ENCODE measurements at places on chromosomes 7 and 10.

GRCh38 chr10:6565588-6565987, 14.5 kb downstream of the PRKCQ start:
- no peak for DNase-seq

DNA sequence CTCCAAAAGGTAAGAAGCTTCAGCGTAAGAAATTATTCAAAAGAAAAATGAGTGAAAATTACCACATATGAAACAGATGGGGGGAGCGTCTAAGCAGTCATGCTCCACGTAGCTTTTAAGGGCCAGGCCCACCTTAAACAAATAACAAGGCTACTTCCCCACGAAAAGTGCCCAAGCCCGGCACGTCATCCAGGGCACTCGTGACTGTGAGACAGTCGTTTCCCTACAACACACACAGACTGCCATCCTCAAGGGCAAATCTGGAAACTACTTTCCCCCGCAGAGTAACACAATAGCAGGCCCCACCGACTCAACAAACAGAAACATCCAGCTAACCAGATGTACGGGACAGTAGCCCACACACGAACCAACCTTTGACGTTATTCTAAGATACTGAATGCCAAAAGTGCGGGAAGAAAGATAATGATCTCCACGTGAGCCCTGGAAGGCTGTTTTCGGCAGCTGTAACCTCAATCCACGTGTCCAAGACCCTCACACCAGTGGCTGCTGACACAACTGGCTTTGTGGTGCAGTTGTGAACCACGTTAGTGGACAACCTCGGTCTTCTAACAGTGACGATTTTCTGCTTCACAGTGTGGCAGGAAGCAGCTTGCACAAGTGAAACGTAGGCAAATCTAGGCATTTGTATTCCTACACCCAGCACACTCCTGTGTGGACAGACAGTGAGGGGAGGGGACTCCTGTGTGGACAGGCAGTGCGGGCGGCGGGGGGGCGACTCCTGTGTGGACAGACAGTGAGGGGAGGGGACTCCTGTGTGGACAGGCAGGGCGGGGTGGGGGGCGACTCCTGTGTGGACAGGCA, 251.7 kb downstream of the ZMYND11 start:
- no peak for DNase-seq

DNA sequence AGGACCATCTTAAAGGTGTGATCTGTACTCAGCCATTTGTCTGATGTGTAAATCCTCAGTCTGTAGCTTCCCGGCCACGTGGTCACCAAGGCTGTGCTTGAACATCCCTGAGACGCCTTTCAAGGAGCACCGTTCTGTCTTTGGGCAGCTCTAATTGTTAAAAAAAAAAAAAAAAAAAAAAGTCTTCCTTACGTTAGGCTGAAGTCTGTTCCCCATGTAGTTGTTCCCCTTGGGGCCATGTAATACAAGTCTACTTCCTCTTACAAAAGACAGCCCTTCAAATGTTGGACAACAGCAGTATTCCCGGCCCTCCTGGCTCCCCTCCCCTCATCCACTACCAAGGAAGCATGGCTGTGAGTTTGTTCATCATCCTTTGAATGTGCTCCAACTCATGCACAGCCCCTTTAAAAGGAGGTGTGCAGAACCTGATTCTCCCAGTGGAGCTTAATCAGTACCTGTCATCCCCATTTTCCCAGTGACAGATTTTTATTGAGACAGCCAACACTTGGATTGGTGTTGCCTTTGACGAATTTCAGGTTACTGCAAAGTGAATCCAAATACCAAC, 392.2 kb upstream of the GALNT17 start:
- no peak for DNase-seq

DNA sequence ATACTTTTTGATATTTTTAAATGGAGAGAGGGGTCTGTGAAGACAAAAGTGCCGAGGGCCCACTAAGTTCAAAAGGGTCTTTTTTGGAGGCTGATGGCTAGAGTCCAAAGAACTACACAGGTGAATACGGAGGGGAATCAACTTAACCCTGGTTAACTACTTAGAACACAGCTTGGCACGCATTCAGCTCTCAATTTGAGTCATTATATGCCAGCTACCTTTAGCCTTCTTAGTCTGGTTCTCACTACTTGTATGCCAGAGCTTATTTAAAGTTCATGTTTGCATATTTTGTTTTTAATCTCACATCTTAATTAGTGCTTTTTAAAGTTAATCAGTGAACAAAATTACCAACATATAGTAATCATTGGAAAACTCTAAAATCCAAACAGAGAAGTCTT, 80.8 kb downstream of the VWDE start:
- no peak for DNase-seq

DNA sequence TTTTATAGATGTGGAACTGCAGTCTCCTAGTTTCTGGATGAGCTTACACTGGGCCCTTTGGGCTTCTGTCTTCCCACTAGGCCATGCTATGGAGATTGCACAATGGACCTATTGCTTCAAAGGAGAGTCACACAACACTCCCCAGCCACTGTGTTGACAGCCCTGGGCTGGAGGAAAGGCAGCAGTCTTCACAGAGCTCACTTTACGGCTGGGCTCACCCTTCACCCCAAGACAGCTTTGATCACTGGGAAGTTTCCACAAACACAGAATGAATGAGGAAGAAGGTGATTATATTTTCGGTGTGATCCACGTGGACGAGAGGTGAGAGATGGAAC, 92.7 kb upstream of the GDF10 start:
- no peak for DNase-seq

DNA sequence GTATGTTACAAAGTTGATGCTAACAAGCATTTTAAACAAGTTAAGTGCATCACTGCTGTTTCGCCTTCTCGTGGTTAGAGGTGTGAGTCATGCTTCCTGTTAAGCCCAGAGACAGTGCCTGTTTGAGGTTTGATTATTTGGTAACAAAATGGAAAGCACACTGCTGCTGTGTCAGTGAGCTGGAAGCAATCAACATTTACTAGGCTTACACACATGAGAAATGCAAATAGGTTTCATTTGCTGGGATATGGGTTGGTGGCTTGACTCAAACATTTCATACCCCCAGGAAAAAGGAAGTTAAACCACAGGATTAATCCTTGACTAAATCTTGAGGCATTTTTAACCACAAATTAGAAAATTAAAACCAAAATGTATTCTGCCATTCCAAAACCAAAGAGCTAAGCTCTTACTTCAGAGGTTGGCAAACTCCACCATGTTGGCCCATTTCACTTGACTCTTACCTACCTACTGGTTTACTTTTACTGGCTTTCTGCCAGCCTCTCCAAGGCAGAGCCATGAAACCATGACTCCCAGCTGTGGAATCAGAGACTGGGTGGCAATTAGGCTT, 139.2 kb downstream of the ETV1 start:
- DNase-seq, result peak; percentile 41

GRCh38 chr7:28725911-28726310, 232.2 kb downstream of the TRIL start:
- no peak for DNase-seq

DNA sequence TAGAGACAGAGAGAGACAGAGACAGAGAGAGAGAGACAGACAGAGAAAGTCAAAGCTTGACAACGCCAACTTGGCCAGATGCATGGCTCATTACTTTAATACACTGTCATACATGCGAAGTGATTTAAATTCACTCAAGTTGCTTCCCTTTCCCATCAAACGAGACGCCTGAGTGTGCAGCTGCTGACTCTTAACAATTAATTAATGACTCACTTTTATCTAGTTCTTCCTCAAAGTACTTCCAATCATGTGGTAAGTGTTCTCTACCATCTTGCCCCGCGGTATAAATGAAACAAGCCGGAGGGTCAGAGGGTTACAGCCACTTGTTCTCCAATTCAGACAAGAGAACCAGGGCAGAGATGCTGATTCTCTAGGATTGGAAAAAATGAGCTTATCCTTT, 90.8 kb downstream of the SFMBT2 start:
- DNase-seq, result no peak

GRCh38 chr7:156984174-156984891, 26.1 kb downstream of the MNX1 start:
- no peak for DNase-seq

- DNase-seq, result no peak
Measured at GRCh38 chr10:124505279-124505678, 43.7 kb downstream of the LHPP start.

DNA sequence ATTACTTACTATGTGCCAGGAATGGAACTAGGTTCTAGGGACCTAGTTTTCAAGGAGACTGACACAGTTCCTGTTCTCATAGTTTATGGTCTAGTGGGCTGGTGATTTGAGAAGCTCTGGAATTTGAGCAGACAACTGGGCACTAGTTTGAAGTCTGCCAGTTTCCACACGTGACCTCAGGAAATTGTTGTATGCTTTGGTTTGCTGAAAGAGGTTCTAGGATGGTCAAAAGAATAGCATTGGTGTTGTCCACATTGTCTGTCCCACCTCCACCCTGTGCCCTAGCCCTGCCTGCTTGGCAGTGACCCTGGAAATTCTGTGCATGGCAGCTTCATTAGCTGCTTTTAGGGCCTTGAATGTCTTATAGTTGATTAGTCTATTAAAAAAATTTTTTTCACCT, 28.7 kb downstream of the GBF1 start:
- no peak for DNase-seq

GRCh38 chr10:131514454-131514853, 202.9 kb upstream of the TCERG1L start:
- no peak for DNase-seq

- no peak for DNase-seq
Measured at GRCh38 chr10:110845756-110846620, 25.7 kb upstream of the PDCD4 start.

DNA sequence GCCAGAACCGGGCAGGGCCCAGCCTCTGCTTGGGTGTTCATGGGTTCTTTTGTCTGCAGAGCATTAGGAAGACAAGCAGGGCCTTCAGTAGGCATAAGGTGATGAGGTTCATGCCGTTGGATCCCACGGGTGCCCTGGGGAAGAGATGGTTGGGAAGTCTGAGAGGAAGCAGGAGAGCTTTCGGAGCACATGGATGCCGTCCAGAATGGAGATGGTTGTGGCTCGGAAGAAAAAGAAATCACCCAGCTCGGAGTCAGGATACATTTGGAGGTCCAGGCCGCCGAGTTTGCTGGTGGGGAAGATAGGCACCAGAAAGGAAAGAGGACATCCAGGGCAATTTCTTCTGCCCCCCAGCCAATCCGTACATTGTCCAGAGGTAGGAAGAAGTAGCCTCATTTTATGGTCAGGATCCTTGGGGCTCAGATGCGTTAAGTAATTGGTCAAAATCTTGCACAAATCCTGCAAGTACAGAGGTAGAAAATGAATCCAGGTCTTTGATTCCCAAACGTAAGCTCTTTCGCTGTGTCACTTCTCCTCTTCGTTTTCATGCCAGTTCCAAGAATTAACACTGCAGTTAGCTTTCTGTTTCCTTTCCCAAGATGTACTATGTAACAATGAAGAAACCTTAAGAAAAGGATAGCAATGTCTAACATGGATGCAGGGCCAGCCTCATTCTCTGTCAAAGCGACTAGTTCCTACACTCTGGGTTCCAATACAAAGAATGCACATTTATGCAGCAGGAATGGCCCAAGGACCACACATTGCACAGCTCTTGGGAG, 147.8 kb upstream of the KLF6 start:
- DNase-seq, result no peak

DNA sequence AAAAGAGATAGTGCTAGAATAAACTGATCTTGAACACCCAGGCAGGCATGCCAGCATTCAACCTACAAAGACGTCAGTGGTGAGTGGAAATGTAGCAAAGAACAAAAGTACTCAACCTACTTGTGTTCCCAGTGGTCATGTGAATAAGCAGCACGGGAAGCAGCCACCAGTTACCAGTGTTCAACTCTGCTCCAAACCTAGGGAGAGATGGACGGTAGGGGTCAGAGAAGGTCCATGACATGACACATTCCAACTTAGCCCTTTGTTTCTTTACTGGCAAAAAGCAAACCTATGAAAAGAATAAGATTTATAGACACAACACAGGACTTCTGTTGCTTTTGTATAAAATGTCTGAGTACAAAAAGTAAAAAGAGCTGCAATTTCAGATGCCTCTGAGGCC, 511.4 kb downstream of the XPNPEP1 start:
- DNase-seq, result no peak

GRCh38 chr7:359766-360361, 69.9 kb downstream of the FOXL3 start:
- DNase-seq, result no peak
